ENCODE measurements at places on chromosomes 5 and 9.

DNA sequence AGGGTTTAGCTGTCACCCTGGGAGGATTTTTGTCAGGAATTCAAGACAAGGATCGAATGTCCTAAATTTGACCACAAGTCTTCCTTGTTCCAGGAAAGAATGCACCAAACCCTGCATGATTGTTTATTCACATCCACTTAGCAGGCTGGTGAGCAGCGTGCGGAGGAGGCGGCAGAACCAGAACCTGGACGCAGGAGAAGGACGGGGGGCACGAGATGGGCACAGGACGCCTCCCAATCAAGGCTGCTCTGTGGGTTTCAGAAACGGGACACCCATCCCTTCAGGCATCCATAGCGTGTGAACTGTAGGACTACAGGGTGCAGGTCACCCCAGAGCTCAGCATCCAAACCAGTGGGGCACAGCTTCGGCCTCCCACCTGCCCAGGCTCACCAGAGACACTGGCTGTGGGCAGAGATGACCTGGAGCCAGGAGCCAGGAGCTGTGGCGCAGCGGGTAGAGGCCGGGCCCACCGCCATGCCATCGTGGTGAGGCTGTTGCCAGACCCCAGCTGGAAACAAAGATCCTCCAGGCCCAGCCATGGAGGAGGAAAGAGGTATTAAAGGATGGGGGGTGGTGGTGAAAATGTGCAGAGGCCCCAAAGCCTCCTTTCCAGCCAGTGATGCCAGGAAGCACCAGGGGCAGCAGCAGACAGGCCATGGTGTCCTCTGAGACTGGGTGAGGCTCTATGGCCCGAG, 32.3 kb upstream of the ADAMTS2 start:
- no peak for DNase-seq

DNA sequence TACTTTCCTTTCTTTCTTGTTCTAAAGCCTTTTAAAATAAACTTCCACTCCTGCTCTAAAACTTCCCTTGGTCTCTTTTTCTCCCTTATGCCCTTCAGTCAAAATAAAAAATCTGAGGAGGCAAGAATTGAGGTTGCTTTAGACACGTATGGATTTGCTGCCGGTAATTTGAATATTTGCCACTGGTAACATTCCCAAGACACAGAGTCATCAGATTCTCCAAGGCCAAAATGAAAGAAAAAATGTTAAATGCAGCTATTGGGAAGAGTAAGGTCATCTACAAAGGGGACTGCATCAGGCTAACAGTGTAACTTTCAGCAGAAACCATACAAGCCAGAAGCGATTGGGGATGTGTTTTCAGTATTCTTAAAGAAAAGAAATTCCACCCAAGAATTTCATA, 311.1 kb downstream of the CDH18 start:
- no peak for DNase-seq

DNA sequence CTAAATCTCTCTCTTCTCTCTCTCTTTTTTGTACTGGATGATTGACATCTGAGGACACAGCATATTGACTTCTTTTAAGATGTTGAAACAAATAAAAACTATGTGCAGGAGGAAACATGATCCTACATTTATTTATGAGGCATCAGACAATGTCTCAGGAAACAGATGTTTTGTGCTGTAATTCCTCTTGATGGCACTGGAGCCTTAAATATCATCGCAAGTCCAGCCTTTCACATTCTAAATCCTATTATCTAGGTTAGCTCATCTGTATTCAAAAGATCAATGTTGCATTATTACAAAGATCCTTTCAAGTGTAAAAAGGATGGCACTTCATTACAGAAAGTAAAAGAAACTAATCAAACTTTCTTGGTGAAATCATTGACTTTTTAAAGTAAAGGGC, 63.9 kb downstream of the MAT2B start:
- no peak for DNase-seq

DNA sequence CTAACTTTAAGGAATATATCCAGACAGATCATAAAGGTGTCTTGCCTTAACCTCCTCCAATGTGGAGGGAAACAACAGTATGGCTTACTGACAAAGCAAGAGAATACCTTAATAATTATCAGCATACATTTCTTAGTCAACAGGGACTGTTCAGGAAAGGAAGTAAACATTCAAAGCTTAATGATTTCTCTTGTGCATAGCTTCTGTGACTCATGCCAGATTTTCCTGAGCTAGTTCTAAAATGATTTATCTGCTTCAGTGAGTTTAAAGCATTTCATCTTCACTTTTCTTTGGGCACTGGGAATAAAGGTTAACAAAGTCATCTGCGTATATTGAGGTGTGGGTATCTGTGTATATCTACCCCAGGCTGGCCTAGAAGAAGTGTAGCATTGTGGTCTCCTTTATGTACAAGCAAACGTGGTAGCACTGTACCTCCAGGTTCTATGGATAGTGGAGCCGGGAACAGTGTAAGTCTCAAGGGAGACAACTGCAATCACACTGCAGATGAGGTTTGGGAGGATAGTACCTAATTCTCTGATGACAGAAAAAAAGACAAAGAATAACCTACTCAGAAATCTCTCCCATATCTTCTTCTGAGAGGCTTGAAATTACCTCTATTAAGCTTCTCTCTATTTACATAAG, 284.1 kb downstream of the HCN1 start:
- no peak for DNase-seq

DNA sequence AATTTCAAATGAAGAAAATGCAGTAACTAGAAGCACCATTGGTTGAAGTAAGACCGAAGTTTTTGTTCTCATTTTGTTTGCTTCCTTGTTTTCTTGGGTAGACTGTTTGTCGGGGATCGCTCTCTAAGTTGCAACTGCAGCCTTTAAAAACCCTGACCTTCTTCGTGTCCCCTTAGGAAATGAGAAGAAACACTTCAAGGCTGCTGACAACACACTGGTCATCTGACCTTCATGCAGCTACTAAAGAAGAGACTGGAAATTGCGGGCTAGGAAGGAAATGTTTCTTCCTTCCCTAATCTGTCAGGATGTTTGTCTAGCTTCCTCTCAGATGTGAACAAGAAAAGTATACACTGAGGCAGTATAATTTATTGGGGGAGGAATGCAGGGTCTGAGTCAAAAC, 50.7 kb upstream of the CHSY3 start:
- no peak for DNase-seq

DNA sequence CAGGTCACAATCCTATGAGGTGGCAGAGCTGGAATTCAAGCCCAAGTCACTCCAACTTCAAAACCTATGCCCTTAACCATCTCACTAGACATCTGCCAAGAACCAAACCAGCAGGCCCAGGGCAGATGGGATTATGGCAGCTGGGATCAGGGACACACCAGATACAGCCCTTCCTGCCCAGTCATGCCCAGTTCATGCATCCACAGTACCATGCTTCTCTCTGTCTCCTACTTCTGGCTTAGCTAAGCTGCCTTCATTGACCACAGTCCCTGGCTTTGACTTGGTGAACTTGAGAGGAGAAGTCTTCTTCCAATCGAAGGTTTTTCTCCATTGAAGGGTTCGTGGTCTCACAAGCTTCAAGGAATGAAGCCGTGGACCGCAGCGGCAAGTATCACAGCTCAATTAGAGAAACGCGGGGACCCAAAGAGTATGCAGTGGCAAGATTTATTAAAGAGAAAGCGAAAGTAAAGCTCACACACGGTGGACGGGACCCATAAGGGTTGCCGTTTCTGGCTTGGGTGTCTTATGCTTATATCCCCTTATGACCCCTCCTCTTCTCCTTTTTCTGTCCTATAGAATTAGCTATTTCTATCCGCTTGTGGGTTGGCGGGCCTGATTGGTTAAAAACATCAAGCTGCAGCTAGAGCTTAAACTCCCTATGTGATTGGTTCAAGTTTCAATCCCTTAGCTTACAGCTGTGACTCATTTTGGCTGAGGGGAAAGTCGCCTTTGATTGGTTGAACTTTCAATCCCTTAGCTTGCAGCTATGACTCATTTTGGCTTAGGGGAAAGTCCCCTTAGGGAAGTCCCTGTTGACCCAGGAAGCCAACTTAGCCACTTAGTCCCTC, 101.2 kb downstream of the TRIM36 start:
- DNase-seq: no peak

GRCh38 chr5:18142831-18143230, 508.6 kb downstream of the TAF11L14 start:
- no peak for DNase-seq

DNA sequence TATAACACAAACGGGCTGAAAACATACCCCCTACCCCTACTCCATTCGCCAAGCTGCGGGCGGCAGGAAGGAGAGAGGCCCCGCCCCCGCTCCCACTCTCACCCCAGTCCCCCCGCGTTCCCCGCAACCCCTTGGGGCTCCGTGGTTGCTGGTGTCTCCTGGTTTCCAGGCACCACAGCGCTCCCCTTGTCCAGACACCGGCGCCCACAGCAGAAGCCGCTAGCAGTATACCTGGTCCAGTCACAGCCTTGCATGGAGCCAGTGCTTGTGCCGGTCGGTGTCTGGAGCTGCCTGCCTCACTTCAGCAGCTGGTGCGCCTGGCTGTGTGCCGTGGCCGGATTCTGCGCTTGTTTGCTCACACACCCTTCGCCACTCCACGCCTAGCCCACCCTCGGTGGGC, 240.5 kb upstream of the DAB2 start:
- no peak for DNase-seq

GRCh38 chr5:32020271-32020670, 153.8 kb downstream of the GOLPH3 start:
- DNase-seq: no peak

- DNase-seq: no peak
These were observed 4.2 kb upstream of the PFN3 start for GRCh38 chr5:177404641-177405179.

DNA sequence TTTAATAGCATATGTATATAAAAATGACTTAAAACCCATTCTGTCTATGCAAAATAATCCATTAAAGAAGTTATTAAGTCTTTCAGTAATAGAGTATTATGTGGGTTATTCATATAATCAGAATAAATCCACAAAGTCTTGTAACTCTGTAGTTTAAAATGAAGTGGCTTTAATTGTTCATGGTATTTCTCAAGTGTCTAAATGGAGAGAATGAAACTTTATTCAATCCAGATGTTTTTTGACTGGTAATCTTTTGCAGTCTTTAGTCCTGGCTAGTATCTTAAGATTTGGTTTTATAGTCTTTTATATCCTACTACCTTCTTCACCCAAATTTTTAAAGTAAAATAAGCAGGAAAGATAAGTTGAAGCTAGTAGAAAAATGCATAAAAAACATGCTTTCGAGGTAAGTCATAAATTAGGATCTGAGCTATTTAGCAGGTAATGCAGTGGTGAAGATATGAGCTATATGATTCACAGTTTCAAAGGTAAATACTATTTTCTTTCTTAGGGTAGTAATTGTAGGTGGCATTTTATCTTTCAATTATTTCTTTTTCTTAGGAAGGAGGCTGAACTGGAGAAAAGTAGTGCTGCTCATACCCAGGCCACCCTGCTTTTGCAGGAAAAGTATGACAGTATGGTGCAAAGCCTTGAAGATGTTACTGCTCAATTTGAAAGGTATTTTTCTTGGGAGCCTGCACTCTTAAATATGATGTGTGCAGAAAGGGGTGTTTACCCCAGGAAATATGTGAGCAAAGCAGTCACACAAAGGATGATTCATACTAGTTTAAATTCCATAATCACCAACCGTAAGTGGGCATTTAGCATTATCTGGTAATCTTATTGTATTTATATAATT, 17.9 kb downstream of the HMMR start:
- no peak for DNase-seq

DNA sequence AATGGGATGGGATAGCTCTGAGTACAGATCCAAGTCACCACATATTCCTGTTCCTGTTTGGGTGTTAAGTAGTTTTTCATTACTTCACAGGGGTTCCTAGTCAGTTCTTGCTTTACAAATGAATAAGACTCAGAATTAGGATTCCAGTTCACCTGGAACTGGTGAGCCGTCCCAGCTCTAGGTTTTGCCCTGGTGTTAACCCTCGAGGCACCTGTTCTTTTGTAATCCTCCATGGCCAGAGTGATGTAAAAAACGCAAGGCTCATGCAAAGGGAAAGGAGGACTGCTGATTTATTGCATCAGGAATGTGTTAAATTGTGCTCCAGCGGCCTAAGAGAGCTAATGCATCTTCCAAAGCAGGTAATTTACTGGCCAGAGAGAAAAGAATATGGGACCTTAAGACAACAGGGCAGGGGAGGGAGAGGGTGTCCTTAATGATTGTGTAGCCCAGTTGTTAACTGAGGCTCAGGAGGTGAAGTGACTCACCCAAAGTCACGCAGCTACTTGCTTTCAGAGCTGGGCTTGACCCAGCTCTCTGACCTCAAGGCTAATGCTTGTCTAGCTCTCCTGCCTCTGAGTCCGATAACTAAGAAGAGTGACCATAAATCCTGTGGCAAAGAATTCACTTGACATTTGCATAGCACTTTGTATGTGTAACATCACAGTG, 70.5 kb downstream of the DMRT2 start:
- no peak for DNase-seq
